ENCODE measurements at places on chromosomes 1 and 21.

- no peak for DNase-seq
These were observed 9.5 kb downstream of the KDM4A start for GRCh38 chr1:43659212-43660166.

DNA sequence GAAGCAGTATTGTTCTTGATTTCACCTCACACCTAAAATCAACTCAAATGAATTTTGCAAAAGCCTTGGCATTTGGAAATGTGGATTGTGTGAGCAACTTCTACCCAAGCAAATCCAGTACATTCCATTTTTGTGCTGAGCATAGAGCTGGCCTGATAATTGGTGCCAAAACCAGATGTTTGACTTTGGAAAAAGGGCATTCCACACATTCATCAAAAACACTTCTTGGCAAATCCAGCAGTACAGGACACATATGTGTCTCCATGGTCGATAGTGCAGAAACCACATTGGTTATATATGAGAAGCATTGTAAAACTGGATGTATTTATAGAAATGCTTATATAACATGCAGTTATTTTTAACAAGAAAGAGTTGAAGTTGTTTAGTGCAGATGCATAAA lies 210.4 kb downstream of the KCNK2 start:
- no peak for DNase-seq

GRCh38 chr1:115310581-115311473 lies 27.2 kb downstream of the NGF start:
- DNase-seq = no peak

GRCh38 chr1:180881806-180882509 lies 30.7 kb upstream of the KIAA1614 start:
- DNase-seq = no peak

GRCh38 chr1:172941945-172942344 lies 108.8 kb downstream of the TNFSF18 start:
- no peak for DNase-seq

GRCh38 chr1:116388122-116388521 lies 15.1 kb downstream of the ATP1A1 start:
- no peak for DNase-seq

GRCh38 chr1:224852901-224853568 lies 76.4 kb upstream of the DNAH14 start:
- no peak for DNase-seq

DNA sequence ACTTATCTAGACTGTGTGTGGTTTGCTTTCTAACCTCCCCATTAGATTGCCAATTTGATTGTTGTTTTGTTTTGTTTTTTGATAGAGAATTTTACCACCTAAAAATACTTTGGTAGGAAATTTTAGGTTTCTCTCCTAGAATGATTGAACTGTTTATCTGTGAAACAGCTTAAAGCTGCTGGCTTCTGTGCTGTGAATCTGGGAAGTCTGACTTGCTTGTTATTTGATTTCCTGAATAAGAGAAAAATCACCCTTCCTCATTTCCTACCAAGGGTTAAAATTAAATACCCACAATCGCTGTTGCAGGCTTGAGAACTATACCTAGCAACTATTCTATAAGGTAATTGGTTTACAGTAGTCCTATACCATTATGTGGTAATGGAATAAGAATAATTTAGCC lies 198.9 kb upstream of the CACYBP start:
- no peak for DNase-seq

GRCh38 chr1:93740601-93741031 lies 59.0 kb upstream of the BCAR3 start:
- DNase-seq = no peak

DNA sequence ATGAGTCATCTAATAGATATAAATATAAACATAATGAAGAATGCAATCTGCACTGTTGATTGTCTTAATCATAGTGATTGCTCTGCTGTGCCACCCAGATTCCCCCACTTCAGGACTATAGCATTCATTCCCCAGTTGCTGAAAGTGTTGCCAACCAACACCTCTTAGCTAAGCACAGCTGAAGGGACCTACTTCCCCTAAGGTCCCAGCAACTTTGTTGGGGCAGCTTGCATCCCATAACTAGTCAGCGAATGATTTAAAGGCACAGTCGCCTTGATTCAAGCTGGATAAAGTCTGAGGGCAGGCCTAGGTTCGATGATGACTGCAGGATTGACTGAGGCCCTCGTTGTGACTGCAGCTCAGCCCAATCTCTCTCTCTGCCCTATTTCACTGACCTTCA lies 14.3 kb upstream of the RGS1 start:
- no peak for DNase-seq

DNA sequence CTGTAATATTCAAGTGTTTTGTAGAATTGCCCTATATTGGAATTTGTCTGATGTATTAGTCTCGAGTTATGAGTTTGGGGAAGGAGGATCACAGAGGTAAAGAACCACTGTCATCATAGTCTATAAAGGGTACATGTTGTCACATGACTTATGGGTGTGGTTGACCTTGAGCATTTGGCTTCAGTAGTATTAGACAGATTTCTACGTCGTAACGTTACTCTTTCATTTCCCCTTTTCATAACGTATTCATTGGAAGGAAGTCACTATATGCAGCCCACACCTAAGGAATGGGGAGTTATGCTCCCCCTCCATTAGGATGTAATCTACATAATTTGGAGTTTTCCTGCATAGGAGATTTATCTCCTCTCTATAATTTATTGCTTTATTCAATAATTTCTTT lies 110.1 kb upstream of the VAV3 start:
- no peak for DNase-seq

Data from stimulated activated CD8-positive, alpha-beta memory T cell treated with anti-CD3 and anti-CD28 coated beads, Interleukin-7, amount 100 ng/mL, for 1 hour (primary cell).